ENCODE measurements at places on chromosomes 3 and 15.

GRCh38 chr15:41331281-41331680 lies 1.1 kb downstream of the OIP5 start:
- DNase-seq = no peak

GRCh38 chr3:72652395-72652794 lies 195.8 kb downstream of the SHQ1 start:
- no peak for DNase-seq

DNA sequence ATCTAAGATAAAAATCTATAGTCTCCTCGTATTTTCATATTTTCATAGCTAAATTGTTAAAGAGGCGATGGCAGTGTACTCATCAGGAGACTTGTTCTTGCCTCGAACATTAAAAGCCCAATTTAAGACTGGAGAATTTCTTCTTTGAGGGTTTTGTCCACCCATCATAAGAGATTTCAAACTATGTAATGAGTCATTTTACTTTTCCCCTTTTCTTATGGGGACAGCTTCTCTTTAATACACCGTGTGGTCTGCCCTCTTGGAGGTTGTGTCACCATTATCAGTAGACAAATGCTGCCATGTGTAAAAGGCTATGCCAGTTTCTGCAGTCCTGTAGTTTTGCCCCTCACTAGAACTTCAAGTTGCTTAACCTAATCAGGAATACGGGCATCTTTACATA lies 16.9 kb downstream of the TGFBR2 start:
- no peak for DNase-seq

GRCh38 chr3:189907803-189908202 lies 212.9 kb downstream of the P3H2 start:
- no peak for DNase-seq

DNA sequence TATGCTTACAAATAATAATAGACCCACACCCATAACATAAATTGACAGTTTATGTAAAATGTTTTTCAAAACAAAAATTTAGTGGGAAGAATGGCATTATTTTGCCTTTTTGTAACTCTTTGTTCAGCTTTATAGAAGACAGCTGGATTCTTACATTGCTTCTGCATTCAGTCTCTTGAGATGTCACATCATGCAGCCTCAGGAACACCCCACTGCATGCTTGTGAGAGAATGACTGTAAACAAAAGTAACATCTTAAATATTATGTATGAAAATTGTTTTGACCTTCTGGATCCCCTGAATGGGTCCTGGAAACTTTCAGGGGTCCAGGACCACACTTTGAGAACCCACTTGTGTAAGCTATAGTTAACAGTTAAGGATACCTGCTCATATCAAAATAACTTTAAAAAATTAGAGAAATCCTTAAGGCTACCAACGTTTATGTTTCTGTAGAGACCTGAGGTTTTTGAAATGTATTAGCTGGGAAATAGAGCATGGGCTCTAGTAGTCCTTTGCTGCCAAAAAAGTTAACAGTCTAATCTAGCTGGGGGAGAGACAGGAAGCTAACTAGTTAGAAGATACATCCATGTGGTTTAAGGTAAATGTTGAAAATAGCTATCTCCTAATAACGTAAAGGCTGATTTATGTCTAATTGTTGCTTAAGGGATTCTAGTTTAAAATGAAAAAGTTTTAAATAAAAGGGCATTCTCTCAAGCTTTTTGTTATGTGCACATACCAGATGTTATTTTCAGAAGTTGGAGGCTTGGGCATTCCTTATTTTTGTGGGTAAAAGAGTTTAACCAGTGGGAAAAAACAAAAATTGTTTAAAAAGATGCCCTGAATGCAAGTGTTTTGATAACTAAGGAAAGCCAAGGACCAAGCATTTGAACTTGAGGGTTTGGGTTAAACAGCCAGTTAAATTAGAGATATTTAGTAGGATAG lies 3.8 kb downstream of the USP3 start:
- no peak for DNase-seq

- DNase-seq = no peak
Measured at GRCh38 chr15:31930967-31931366, 99.3 kb upstream of the CHRNA7 start.

- no peak for DNase-seq
Measured at GRCh38 chr15:43207024-43207423, 13.8 kb downstream of the EPB42 start.

GRCh38 chr15:57696146-57696545 lies 10.4 kb upstream of the POLR2M start:
- DNase-seq = no peak

GRCh38 chr3:59611649-59612443 lies 562.0 kb upstream of the CFAP20DC start:
- DNase-seq = no peak

DNA sequence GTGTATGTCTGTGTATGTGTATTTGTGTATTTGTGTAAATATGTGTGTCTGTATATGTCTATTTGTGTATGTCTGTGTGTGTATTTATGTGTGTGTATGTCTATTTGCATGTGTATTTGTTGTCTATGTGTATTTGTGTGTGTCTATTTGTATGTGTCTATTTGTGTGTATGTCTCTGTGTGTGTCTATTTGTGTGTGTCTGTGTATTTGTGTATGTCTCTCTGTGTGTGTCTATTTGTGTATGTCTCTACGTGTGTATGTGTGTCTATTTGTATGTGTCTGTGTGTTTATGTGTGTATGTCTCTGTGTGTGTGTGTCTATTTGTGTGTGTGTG lies 30.4 kb downstream of the PTH1R start:
- DNase-seq = no peak

- DNase-seq = no peak
Measured at GRCh38 chr3:187667526-187667925, 2.7 kb downstream of the SST start.

GRCh38 chr3:60979461-60980341 lies 271.6 kb downstream of the FHIT start:
- DNase-seq = no peak

DNA sequence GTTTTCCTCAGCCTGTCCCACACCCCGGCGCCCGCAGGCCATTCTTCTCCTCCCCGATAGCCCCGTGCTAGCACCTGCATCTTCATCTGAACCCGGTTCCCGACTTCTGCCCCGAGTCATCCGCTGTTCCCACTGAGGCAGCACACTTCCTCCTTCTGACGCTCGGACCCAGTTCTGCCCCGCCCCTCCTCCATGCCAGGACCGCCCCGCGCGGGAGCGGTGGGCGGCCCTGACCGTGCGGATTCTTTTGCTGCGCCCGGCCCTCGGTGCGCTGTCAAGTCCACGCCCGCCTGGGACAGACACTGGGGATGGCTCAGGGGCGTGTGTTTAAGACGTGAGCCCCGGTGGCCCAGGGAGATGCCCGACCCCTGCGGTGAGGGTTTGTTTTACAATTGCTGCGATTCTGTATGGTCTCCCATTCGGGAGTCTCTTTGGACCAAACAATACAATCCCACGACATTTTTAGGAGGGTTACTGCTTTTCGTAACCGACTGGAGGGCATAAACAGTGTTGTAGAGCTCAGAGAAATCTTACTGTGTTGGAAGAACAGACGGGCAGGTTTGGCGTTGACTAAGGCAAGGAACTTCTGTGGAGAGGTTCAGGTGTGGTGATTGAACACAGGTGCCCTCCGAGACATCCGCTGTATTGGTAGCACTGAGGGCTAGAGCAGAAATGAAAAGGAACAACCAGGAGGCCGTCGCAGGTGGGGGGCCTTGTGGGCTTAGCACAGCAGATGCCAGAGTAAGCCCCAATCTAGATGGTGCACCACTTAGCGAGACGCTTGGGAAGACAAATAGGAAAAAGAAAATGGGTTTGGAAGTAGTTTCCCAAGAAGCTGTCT lies 716 bp downstream of the PTPN23 start:
- DNase-seq = peak; percentile 61

DNA sequence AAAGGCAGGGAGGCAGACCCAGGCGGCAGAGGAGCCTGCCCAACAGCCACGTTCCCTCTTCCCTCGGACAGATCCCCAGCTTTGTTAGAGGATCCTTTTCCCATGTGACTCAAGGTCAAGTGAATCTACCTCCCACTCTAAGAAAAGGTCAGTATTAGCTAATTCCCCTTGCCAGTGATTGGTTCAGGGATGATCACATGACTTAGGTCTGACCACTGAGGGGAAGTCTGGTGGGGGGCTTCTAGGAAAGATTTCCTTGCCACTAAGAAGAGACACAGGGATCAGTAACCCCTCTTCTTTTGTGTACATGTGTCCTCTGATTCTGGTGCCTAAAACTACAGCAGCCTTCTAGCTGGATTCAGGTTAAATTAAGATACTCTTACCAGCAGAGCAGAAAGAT lies 266.3 kb upstream of the NSMCE3 start:
- no peak for DNase-seq

GRCh38 chr3:117719316-117719926 lies 1009.8 kb downstream of the TUSC7 start:
- no peak for DNase-seq

DNA sequence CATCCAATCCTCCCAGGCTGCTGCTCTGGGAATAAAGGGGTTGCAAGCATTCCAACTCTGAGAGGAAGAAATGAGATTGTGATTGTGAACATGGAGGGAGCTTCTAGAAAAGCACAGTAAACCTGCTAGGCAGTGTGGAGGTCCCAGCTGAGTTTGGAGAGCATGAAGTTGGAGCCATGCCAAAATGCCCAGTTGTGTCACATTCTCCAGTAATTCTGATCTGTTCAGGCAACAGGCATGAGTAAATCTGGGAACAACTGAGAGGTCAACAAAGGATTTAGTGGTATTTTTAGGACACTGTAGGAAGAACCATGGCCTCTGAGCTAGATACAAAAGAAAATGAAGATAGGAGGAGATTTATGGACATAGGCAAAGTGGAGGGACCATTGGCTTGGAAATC lies 74.7 kb downstream of the CYP19A1 start:
- no peak for DNase-seq

- DNase-seq = no peak
Measured at GRCh38 chr3:157077565-157077991, 82.4 kb downstream of the CCNL1 start.

DNA sequence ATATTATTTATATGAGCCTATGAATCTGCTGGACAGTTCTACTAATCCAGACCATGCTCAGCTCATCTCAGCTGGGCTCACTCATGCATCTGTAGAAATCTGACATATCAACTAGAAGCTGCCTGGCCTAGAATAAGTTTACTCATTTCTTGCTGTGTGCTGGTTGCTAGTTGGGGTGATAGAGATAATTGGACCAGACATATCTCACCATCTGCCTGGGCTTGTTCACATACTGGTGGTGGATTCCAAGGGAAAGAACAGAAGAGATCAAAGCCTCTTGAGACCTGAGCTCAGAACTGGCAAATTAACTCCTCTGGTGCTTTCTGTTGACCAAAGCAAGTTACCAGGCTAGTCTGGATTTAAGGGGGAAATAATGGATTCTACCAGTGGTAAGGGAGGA lies 109.1 kb downstream of the NSUN3 start:
- no peak for DNase-seq

GRCh38 chr3:182671541-182671940 lies 121.8 kb upstream of the ATP11B start:
- DNase-seq = no peak

GRCh38 chr3:42148086-42148848 lies 57.1 kb downstream of the TRAK1 start:
- DNase-seq = no peak

GRCh38 chr3:31925271-31925630 lies 55.8 kb downstream of the OSBPL10 start:
- DNase-seq = no peak

DNA sequence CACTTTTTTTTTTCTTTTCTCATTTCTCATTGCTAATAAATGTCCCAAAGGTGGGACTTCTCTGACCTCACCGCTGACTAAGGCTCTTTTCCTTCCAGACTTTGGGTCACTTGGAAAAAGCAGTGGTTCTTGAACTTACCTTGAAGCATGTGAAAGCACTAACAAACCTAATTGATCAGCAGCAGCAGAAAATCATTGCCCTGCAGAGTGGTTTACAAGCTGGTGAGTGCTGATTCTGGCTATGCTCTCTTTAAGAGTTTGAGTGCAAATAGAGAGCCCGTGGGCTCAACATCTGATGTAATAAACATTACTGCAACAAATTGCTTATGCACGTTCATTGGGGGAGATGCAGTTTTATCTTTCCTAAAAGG lies 2.0 kb downstream of the BHLHE40 start:
- DNase-seq = no peak

- no peak for DNase-seq
Measured at GRCh38 chr3:12544652-12545472, 437 bp downstream of the MKRN2OS start.

GRCh38 chr3:38003371-38003816 lies 12.8 kb downstream of the VILL start:
- DNase-seq = no peak

DNA sequence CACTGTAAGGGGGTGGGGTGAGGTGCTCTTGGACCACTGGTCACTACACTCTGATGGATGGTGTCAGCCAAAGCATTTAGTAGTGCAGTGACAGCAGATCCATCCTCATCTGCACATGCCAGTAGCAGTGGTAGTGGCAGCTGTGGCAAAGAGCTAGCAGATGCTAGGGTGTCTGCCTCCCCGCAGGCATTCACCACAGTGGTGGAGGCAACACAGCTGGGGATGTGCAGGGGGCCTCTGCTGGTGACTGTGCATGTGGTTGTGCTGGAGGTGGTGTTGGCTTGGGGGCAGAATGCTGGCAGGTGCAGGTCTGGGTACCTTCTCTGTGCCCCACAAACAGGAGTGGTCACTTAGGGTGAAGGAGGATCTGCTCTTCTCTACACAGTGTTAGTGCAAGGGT lies 19.4 kb upstream of the DCUN1D1 start:
- no peak for DNase-seq

GRCh38 chr15:42448281-42448680 lies 42.7 kb downstream of the ZNF106 start:
- DNase-seq = no peak

- no peak for DNase-seq
Measured at GRCh38 chr3:34213478-34213877, 415.0 kb downstream of the PDCD6IP start.

Data from GF-D8 (cell line).